ENCODE measurements at places on chromosomes 1 and 21. TPM values are rescaled to one million over a fixed set of nuclear protein-coding genes. Genes with fewer than 3 reads are reported as not detected.

PTGS2 gene
- polyA plus RNA-seq: 1.5 TPM

OLIG2 gene
- polyA plus RNA-seq: 0.02 TPM

CACNA1S gene
- polyA plus RNA-seq: 0.05 TPM

WDR64 gene
- 0.14 TPM for polyA plus RNA-seq

TRIM46 gene
- polyA plus RNA-seq: 4.3 TPM

SH2D1B gene
- 0.27 TPM for polyA plus RNA-seq

LRRIQ3 gene
- polyA plus RNA-seq: 1.3 TPM

HTR6 gene
- 0.02 TPM for polyA plus RNA-seq

OR2G6 gene
- polyA plus RNA-seq: 0.05 TPM

DNA sequence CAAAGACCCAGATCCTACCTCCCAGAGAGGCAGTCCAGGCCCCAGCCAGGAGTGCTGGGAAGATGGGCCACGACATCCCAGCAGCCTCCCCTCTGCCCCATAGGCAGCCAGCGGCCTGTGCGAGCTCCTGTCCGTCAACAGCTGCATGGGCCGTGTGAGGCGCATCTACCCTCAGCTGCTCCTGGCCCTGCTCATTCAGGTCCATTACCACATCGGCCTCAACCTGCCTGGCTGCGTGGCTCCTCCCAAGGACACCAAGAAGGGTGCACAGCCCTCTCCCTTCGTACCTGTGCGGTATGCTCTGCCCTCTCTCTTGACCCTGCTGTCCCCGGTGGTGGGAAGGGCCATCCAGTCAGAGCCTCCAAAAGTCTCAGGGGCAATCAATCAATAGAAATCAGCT lies 29.5 kb upstream of the TTC4 start:
- no peak for DNase-seq

GRCh38 chr1:73623946-73624345 lies 574.0 kb downstream of the LRRIQ3 start:
- DNase-seq: no peak

GRCh38 chr1:224459966-224460365 lies 25.4 kb upstream of the WDR26 start:
- DNase-seq: no peak

GRCh38 chr21:14757533-14758327 lies 211.6 kb upstream of the SAMSN1 start:
- DNase-seq: no peak

DNA sequence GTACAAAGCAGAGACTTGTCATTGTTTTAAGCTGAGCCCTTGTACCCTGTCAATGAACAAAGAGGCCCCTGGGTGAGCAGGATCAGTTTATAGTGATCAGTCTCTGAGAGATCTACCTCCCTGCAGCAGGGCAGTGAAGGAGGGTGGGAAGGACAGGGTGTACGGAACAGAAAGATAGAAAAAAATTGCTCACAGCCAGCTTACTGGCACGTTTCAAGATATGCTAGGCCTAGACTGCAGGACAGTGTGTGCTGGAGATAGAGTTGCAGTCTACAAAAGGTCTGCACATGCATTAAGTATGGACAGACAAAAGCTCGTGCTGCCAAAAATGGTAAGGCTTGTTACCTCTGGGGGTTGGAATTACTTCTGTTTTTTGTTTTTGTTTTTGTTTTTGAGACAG lies 34.6 kb downstream of the OVAAL start:
- DNase-seq: no peak

DNA sequence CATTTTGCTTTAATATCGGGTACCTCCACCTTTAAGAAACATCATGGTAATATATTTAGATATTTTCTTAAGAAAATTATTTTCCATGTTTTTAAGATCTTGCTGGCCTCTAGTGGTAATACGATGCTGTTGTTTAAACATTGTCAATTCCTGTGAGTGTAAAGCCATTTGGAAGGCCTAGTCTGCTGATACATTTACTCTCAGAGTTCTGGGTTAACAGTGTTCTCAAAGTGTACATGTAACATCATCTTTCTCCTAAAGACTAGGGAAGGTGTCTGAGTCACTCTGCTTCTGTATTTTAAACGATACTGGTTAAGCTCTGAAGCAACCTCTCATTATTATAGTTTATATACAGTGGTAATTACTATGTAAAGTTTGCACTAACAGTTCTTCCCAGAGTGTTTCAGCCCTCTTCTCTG lies 189.1 kb downstream of the RASAL2 start:
- no peak for DNase-seq

DNA sequence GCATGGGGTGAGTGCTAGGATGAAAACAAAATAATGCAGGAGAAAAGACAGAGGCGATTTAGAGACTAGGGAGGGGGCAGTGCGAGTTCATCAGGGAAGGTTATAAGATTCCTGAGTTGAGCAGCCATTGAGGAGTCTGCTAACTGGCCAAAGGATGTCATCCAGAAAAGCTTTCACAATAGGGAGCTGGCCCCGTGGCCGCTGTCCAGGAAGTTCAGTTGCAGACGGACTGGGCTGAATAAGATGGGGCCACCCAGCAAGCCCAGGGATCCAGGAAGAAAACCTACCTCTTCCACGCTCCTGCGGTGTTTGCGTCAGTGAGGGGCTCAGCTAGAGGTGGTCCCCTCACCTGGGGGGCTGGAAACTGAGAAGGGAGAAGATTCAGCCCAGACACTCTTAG lies 4.0 kb upstream of the PKP1 start:
- no peak for DNase-seq

- DNase-seq: no peak
Observed at GRCh38 chr1:3453891-3454810, at the start of gene ARHGEF16. ARHGEF16 (plus strand) TSS chr1:3454665; CDS start chr1:3463085, 8,420 bp downstream.

DNA sequence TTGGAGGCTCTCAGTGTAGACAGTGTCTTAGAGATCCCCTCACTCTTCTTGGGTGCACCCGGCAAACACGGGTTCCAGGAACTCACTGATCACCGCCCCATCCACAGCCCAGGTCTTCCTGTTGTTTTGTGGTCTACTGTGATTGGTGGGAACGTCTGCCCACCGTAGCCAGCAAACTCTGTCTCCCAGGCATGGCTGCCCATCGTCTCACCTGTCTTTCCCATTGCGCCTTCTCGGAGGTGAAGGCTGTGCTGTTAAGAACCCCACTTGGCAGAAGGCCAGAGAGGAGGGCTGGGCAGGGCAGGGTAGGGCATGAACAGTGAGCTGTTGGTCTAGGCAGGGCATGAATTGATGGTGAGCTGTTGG lies 14.1 kb upstream of the KCNA2 start:
- DNase-seq: no peak

GRCh38 chr1:119160866-119161265 lies 20.4 kb upstream of the WARS2 start:
- no peak for DNase-seq

- DNase-seq: no peak
Observed at GRCh38 chr1:60126723-60127122, 53.2 kb upstream of the C1orf87 start.

- DNase-seq: no peak
Observed at GRCh38 chr21:17978895-17979294, 159.7 kb upstream of the C21orf91 start.

DNA sequence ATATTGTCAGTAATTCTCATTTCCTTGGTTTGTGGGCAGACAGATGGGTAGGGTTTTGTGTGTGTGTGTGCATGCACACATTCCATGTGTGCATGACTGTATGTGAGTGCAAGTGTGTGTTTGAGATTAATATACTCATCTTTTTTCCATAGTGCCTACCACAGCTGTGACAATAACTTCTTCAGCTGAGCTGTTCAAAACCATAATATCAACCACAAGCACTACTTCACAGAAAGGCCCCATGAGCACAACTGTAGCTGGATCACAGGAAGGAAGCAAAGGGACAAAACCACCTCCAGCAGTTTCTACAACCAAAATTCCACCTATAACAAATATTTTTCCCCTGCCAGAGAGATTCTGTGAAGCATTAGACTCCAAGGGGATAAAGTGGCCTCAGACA lies 149.3 kb downstream of the ADGRL2 start:
- peak; percentile 20 for DNase-seq

GRCh38 chr1:150612014-150612345 lies 17.4 kb downstream of the ENSA start:
- no peak for DNase-seq

- DNase-seq: no peak
Observed at GRCh38 chr1:240747907-240748306, 136.0 kb upstream of the GREM2 start.

DNA sequence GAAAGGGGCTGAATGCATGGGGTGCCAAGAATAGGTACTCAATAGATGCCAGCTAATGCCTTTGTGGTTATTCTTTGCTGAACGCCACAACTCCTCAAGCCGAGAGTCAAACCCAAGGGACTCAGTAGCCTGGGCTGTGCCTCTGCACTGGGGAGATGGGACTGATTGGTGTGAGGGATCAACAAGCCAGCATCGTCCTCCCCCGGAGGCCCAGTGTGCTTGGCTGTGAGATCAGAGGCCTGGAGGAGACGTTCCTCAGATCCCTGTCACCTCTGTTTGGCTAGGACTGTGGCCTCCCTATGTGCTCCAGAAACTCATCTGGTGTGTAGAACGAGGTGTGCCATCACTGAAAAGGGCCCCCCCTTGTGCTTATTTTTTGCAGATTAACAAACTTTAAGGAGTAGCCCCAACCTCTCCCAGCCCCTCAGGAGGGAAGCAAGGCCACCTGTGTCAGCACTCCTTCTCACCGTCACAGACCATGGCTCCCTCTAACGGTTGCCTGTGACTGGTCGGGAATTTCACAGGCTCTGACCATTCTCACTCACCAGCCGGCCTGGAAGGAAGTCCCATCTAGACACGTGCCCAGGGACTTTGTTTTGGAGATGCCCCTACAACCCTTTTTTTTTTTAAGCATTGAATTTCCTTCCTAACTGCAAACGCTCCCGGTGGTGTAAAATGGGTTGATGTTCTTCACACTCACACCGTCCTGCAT lies 194.0 kb upstream of the VAMP3 start:
- DNase-seq: no peak

DNA sequence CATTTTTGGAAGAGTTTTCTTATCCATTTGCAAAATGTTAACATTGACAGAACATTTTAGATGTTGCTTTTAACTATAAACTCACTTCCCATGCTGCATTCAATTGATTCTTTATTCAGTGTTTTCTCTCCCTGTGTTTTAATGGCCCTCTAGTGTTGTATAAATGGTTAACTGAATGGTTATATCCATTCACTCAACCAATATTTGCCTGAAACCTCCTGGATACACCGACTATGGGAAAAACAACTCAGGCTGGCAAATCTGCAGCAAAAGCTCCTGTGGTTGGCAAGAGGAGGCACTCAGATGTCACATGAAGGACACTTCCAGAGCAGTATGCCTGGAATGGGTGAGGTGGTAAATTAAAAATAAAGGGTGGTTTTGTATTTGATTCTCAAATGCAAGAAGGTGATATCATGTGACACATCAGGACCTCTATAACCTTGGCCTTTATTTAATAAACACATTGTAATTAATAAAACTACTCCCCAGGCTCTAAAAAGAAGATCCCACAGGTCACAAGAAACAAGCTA lies 107.6 kb downstream of the BCAR3 start:
- DNase-seq: no peak

DNA sequence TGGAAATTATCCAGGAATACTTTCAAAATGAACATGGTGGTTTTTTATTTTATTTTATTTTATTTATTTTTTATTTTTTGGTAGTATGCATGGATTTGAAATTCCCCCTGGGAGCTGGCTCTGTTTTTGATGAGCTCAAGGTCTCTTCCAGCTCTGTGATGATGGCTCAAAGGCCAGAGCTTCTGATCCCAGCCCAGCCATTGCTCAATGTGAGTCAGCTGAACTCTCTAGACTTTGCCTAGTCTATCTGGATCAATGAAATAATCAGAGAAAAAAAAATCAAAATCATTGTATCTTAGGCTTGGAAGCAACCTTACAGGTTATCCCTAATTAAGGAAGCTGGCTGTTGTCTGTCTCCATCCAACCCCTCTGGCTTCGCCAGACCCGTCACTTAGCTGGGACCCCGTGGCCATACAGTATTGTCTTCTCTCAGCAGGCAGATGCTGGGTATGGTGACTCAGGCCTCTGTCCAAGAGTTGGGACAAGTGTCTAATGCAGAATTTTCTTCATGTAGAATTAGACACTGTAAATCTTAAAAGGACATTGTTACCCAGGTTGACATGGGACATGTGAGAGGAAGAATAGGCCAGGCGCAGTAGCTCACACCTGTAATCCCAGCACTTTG lies 90.2 kb upstream of the LPGAT1 start:
- no peak for DNase-seq

DNA sequence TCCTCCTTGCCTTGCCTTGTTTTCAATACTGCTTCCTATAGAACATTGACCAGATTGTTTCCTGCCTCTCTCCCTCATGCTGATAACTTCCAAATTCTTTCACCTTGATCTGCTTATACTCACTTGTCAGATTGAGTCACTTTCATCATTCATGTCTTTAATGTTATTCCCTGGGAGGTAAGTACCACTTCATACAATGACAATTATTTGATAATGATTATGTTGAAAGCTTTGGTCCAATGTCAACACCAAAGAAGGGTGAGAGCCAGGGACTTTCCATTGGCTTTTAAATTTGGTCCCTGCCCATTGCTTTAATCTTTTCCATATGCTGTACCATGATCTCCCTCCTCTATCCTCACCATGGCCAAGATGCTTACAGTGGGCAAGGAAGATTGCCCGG lies 137.4 kb downstream of the SYT2 start:
- no peak for DNase-seq

GRCh38 chr1:184186167-184186566 lies 134.6 kb downstream of the TSEN15 start:
- no peak for DNase-seq

DNA sequence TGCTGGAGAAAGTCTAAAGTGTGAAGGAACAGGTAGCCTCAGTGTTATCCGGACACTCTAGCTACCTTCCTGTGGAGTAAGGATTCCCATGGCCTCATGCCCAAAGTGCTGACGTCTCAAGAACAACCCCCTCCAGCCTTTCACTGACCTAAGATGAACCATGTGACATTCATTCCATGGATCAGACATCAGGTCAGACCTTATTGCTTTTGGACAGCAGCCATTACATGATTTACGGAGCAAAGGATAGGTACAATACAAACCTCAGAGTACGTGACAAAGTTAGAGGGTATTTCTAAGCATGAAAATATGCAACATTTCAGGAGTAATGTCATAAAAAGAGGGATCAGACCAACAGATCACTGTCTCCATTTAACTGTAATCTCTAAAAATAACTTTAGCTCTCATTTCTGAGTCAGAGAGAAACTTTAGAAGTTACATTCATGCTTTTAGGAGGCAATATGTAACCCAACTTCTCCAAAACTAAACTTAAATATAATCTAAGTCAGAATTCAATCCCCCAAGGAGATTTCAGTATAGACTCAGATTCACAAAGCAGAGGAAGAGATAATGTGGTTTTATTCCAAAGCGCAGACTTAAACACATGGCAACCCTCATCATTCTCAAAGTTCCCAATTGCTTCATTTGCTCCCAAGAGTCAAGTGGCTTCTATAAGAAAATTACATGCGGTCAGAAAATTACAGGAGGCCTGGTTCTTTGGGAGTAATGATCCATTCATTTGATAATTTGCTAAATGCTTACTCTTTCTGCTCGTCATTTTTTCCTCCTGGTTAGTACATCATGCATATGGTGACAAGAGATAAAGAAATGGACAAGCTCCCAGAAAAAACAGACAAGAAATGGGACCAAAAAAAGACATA lies 280.4 kb downstream of the SETD4 start:
- no peak for DNase-seq

- no peak for DNase-seq
Observed at GRCh38 chr1:36851087-36851486, 183.2 kb downstream of the GRIK3 start.
